Activated effector memory CD4-positive, alpha-beta T cell treated with Interleukin-2 at 50 U/mL for 16 hours (primary cell): ENCODE measurements at places on chromosomes 2 and 18.

GRCh38 chr2:236706288-236706687 is 136.7 kb downstream of the ACKR3 start:
- DNase-seq = no peak

DNA sequence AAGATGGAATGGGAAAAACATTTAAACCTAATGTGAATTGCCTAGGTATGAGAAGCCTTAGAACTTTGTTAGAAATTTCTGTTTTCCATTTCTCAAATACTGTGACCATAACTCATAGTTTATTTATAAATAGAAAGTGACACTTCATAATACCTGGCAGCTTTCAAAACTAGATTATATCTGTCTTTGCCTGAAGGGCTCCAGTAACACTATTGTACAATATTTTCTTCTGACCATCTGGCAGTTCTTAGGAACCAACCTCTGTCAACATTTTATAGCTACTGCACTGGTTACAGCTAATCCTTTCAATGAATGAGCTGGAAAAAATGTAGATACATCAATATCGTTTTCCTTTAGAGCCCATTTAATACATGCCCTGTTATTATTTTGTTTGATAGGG is 237.4 kb downstream of the CAMKMT start:
- no peak for DNase-seq

DNA sequence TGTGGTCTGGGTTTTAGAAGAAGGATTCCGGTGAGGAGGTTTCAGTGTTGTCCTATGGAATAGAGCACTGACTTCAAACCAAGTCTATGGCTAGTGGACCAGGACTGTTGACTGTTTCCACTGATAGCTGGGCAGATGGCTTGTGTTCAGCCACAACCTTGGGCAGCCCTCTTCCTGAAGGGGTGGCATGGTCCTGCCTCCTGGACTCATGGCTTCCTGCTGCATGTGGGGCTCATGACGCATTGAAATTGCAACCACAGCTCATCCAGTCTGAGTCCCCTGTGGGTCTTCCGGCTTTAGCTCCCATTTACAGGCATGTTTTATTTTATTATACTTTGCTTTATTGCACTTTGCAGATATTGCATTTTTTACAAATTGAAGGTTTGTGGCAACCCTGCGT is 105.0 kb downstream of the B3GNT2 start:
- no peak for DNase-seq

DNA sequence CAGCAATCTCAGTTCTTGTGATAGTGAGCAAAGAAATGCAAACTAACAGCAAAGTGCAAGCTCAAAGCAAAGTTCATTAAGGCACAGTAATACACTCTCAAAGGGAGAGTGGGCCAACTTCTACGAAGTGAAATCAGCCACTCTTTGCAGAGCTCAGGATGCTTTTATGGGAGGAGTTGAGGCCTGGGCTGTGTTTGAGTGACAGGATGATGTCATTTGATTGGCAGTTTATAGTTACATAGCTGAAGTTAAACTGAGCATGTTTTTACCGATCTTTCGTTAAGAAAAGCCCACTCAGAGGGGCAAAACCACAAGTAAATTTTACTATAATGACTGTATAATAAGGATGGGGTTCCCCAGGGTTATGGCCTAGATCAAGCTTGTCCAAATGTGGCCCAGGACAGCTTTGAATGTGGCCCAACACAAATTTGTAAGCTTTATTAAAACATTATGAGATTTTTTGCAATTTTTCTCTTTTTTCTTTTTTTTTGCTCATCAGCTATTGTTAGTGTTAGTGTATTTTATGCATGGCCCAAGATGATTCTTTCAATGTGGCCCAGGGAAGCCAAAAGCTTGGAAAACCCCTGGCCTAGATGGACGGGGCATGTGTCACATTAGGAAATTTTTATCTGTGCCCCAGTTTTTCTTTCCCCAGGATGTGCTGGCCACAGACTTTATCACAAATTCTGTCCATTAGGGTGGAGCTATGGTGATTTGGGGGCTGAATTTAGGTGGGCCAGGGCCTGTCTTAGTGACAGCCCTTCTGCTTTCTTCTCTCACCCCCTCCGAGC is 8.3 kb upstream of the DNAH7 start:
- DNase-seq = no peak

DNA sequence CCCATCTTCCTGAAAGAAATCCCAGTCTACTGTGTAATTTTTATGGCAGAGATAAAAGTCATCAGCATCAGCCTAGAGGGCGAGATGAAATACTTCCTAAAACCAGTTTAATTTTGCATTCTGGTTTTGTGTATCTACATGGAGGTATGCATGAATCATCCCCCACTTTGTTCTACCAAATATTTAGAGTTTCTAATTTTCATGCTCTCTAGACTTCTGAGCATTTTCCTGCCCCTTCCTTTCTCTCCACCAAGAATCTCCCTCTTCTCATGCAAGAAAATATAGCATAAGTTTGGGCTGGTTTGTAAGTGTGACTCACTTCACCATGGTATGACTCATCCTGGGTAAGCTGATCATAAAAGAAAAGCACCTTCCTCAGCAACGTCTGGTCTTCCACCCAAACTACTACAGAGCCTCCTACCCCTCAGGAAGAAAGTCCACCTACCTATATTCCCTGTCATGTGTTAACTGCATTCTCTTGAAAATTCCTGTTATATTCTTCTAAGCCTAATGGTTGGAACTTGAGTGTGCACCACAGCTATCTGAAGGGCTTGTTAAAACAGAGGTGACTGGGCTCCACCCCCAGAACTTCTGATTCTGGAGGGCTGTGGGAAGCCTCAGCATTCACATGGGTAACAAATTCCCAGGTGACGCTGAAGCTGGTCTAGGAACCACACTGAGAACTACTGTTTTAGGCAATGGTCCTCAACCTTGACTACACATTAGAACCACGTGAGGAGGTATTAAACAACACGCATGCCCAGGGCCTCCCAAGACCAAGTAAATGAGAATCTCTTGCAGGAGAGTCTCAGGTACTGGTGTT is 37.4 kb upstream of the RAPGEF4 start:
- DNase-seq = no peak

DNA sequence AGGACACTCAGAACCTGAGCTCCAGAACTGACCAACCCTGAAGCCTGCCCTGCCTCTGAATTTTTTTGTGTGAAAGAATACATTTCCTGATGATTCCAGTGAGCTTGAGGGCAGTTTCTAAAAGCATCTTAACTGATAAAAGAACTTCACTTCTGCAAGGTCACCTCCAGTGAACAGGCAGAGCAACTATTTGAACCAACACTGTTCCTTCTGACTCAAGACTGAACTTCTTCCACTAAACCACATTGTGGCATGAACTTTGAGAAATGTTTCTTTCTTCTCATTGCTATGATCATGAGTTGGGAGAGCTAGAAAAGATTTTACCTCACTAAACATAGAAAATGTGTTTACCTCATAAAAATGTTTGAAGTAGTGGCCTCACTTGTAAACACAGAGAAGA is 83.8 kb upstream of the SERTAD2 start:
- no peak for DNase-seq

DNA sequence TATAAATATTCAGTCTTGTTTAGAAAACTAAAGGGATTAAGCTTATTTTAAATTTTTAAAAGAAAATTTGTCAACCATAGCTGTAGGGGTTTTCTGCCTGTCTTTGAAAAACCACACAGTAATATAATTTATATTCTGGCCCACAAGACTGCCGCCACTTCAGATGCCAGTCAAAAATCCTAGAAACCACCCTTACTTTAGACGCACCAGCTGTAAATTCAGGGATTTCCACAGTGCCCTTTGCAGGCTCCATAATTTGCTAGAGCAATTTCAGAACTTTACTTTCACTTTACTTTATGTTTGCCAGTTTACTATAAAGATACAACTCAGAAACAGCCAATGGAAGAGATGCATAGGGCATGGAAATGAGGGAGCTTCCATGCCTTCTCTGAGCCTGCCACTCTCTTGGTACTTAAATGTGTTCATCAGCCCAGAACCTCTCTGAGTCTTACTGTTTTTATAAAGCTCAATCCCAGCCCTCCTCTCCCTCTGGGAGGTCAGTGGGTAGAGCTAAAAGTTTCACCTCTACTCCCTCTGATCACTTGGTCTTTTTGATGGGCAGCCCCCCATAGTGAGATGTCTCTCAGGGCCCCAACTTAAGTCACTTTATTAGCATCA is 63.3 kb downstream of the KYNU start:
- no peak for DNase-seq

GRCh38 chr2:107385921-107386320 is 440.8 kb upstream of the RGPD4 start:
- no peak for DNase-seq

- no peak for DNase-seq
Observed at GRCh38 chr18:13134551-13135401, 83.8 kb upstream of the LDLRAD4 start.

- no peak for DNase-seq
Observed at GRCh38 chr18:24530630-24531111, 70.2 kb downstream of the HRH4 start.

DNA sequence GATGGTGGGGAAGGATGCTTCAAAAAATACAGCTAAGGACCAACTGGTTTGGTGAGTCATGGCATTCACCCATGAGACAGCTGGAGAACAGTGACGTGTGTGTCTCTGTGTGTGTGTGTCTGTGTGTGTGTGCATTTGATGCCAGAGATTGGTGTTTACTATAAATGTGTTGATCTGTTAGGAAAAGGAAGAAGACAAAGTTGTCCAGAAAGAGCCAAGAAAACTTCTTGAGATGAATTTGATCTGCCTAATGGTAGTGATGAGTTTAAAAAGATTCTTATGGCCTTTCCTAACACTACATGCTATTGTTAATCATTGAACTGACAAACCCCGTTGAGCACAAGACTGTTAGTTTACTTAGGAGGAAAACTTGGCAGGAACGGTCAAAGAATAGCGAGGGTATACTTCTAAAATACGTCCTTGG is 36.4 kb upstream of the IL1R1 start:
- DNase-seq = no peak

DNA sequence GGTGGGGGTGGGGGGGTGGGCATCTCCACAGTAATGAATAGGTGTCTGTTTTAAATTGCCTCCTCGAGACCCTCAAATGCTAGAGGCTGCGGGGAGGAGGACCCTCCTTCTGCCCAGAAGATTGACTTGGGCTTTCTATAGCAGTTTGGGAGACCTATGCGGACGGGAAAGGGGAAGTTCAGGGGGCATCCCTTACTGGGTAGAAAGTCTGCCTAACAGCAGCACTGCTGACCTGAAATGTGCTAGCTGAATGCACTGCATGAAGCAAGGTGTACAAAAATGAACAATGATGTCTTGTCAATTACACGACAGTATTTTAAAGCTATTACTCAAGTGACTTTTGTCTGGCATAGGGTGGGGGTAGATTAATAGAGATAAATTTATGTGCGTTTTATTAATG is 2.5 kb downstream of the DCC start:
- no peak for DNase-seq

DNA sequence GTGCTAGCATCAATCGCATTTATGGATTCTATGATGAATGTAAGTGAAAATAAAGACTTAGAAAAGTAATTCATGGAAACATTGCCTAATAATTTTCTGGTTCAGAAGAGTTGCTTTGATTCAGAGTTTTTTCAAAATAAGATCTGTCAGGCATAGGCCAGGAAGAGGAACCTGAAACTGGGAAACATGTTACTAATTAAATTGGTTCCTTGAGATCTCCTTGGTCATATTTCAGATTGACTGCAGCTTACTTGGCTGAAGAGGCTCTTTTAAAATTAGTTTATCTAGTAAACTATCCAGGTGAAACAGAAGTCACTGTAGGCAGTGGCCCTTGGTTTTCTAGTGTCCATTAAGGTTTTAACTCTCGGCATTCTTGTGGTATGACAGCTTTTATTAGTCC is 27.4 kb downstream of the PPP1CB start:
- no peak for DNase-seq

DNA sequence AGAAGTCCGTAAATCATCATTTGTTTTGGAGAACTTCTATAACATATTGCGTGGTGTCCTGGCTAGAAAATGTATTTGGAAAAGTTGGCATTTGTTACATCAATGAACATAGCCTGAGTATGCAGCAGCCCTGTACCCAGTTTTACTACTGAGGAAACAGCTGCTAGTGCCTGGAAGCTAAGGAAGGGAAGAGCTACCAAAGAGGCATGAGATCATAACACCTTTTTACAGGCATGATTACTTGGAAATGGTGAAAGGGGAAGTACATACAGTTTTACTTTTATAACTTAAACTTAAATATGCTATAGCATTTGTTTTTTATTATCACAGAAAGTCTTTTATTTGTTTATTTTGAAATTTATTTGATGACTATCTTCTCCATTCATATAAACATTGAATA is 128.4 kb upstream of the MC4R start:
- no peak for DNase-seq

GRCh38 chr18:38459131-38459994 is 893.8 kb upstream of the CELF4 start:
- no peak for DNase-seq

- DNase-seq = no peak
Observed at GRCh38 chr2:137888845-137889244, 75.4 kb upstream of the HNMT start.

DNA sequence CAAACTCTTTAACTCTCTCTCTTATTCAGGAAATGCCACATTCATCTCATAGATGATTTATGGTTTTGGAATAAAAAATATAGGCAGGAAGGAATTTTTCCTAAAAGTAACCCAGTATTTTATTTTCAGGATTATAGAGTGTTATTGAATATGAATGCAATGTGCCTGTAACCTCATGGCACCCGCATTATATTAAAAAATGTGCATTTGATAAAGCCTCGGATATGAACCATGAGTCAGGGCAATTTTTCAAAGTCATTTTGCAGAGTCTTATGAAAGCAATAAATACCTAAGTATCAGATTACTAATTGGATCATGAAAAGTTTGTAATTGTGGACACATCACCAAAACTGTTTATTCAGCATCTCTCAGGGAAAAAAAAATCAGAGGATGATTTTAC is 573.8 kb downstream of the TSN start:
- no peak for DNase-seq

DNA sequence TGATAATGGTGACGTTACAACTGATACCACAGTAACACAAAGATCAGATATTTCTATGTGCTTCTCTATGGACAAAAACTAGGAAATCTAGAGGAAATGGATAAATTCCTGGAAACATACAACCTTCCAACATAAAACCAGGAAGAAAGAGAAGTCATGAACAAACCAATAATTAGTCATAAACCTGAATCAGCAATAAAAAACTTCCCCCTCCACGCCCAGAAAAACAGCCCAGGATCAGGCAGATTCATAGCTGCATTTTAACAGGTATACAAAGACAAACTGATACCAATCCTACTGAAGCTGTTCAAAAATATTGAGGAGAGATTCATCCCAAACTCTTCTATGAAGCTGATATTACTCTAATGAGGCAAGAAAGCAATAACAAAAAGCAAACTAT is 1535.2 kb upstream of the LRRTM1 start:
- no peak for DNase-seq

DNA sequence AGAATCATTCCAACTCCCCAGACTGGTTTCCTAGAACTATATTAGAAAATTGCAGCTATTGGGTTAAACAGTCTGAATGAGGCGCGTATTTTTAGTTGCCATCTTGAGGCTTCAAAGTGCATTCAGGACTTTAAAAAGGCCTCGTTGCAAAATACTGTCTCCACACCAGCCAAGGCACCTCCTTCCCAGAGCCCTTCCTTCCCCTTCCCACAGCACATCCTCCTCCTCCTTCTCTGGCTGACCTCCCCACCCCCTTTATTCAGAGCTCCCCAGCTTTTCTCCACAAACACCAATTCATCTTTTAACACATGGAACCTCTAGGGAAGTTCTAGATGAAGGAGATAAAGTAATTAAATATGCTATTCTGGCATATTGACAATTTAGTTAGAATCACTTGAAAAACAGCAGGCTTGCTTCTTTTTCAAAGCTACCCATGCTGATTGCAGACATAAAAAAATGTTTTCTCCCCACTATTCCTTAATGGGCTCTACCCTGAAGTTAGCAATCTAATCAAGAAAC is 90.3 kb downstream of the RTP5 start:
- DNase-seq = no peak

- no peak for DNase-seq
Observed at GRCh38 chr2:37526323-37526722, 145.1 kb downstream of the CDC42EP3 start.
